Suppressor macrophage (primary cell): ENCODE measurements at places on chromosomes 1 and 21.

- DNase-seq, result peak; percentile 81
Observed at GRCh38 chr1:234544087-234544579, 65.2 kb upstream of the TARBP1 start.

- no peak for DNase-seq
Observed at GRCh38 chr1:7253118-7253480, 467.8 kb downstream of the CAMTA1 start.

DNA sequence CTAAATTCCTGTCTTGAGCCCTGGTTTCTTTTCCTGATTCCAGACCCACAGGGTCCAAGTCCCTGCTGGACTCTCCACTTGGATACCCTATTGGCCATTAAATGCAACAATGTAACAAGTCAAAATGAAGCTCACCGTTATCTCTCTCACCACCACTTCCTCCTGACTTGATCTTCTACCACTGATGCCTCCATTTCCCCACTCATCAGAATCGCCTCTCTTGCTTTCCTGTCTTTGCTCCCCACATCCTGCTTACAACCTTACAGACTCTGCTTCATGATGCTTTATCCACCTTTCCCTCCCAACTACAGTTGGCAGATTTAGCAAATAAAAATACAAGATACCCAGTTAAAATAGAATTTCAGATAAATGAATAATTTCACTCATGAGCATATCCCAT lies 343.8 kb downstream of the KCNH1 start:
- DNase-seq, result no peak

DNA sequence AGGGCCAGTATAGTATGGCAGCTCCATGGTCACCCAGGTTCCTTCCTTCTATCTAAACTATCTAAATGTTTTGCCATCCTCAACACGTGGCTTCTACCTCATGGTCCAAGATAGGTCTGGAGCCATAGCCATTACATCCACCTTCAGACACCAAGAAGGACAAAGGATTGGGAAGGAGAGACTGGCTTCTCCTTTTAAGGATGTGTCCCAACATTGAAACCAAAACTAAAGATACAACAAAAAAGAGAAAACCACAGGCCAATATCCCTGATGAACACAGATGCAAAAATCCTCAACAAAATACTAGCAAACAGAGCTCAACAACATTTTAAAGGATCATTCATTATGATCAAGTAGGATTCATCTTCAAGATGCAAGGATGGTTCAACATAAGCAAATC lies 24.8 kb downstream of the HSD11B1 start:
- no peak for DNase-seq

DNA sequence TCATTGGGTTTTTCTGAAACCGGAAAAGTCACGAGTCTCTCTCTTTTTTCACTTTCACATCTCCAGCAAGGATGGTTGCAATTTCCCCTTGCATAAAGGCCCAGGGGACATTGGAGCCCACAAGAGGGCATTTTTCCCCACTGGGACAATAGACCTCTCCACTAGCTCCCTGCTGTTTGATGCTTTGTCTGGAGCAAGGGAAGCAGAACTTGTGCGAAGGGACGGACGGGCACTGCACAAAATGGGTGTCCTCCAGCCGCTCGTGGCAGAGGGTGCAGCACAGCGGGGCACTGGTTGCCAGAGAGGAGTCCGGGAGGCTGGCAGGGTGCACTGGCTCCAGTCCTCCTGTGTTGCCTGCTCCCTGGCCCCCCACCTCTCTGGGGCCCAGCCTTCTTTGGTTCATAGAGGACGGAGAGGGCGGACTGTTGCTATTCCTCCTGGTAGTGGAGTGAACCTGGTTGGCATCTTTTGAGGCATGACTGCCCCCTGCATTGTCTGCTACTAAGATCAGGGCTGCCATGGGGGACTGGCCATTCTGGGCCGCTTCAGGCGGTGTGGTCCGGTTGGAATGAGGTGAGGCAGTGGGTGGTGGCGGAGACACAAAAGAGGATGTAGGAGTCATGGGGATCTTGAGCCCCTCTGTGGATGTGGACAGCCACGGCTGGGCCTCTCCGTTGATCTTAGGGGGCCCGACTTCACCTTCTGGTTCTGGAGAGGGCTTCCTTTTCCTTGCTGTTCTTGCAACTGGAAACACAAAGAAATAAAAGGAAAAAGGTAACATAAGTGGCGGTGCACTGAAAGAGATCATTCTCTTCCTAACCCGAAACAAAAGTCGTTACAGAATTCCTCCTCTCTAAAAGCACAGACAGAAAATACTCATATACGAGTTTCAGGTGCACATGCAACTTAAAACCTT lies 2.6 kb downstream of the IRF2BP2 start:
- peak; percentile 69 for DNase-seq

- no peak for DNase-seq
Observed at GRCh38 chr1:44994309-44994898, 8.0 kb upstream of the EIF2B3 start.

DNA sequence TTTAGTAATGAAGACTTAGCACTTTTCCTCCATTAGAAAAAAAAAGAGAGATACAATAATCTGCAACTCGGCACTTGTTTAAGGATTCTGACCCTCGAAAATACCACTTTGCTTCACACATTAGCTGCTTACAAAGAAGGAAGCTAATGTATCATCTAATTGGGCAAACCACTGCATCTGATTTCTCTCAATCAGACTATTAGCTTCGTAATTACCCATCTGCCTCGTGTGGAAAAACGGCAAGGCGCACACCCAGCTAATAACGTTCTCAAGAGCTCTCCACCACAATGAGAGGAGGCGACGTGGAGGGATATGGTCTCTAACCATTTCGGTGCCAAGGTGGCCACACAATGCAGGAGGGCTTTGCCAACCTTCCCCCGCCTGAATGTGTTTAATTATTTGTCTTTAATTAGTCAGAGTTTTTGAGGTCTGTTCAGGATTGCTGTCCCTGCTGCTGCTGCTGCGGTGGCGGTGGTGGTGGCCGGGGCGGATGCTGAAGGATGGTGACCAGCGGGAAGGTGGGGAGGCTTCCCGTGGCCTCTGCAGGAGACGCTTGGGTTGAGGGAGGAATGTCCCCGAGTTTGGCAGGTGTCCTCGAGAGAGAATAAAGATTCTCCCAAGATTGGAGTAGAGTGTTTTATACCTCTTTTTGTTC lies 374.5 kb downstream of the RPS6KC1 start:
- no peak for DNase-seq

DNA sequence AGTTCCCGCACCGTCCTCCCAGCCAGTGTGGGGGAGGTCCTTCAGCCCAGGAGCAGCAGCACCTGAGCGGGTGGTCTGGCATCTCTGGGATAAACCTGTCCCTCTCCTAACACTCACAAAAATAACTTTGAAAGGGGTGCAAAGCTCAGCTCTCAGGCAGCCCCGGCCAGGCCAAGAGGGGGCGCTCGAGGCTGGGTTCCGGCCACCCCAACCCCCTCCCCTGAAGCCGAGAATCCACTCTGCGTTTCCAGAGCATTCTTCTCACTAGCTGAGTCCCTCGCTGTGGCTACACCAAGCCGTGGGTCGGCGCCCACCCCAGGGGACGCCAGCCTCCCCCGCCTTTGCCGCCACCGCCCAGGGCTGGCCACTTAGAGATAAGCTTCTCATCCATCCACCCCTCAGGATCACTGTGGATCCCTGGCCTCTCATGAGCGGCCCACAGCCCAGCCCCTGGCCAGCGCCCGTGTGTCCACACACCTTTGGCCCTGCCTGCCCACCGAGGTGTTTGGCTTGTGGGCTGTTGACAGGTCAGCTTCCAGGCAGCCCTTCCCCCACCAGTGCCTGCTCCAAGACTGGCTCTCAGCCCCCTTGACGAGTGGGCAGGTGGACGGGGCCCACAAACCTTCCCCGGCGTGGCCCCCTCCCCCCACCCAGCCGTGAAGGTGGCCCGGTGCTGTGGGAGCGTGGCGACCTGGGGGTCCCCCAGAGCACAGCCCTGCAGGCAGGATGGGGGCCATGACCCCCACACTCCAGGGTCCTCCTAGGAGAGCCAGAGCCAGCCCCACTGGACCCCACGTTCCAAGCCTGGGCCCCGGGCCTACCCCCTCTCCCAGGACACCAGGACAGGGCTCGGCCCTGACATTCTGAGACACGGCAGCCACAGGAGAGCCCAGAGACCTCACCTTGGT lies 1.9 kb downstream of the FTCD start:
- peak; percentile 58 for DNase-seq

DNA sequence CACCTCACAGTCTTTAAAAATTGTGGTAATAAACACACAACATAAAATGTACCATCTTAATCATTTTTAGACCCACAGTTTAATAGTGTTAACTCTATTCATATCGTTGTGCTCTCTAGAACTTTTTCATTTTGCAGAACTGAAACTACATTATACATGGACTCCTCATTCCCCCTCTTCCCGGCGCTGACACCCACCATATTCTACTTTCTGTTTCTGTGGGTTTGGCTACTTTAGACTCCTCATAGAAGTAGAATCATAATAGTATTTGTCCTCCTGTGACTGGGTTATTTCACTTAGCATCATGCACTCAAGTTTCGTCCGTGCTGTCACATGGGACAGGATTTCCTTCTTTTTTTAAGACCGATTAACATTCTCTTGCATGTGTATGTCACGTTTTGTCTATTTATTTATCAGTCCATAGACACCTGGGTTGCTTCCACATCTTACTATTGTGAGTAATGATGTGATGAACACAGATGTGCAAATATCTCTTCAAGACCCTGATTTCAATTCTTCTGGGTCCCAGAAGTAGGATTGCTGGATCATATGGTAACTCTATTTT lies 62.9 kb upstream of the TMPRSS2 start:
- DNase-seq, result no peak

- DNase-seq, result no peak
Observed at GRCh38 chr1:187878883-187879282, 1050.1 kb downstream of the PLA2G4A start.

GRCh38 chr1:30513396-30514136 lies 209.8 kb downstream of the MATN1 start:
- no peak for DNase-seq

DNA sequence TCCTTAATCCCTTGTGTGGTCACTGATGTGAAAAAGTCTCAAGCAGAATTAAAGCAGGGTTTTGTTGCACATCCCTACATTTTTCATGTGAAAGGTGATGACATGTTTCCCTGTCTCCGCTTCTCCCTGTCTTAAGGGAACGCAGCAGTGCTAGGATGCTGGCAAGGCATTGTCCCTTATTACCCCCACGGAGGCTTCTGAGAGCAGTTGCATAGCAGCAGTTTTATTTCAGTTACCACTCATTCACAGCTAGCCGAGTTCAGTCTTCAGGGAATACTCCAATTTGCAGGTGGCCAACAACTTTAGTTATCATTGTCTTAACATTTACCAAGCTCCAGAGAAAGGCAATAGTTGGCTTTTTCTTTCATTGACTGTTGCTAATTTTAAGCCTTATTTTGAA lies 89.1 kb downstream of the CLEC20A start:
- DNase-seq, result no peak

GRCh38 chr1:1436630-1437032 lies 1.1 kb downstream of the VWA1 start:
- DNase-seq, result no peak

DNA sequence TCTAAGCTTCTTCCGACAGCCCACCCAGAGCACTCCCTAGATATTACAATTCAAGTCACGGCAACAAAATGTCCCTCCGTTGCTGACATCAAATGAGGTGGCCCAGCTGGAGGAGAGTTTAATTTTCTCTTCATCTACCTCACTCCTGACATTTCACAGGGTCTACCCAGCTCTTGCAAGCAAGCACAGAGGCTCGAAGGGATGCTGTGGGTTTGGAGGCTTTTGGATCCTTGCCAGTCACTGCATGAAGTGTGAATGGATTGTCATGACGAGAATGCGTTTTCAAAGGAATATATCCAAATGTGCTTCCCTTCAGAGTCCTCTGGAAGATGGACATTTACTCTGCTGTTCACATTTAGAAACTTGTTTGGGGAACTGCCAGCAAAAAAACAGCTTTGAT lies 33.5 kb downstream of the CAPN8 start:
- DNase-seq, result no peak
